ENCODE measurements at places on chromosomes 12 and 14. TPM values are rescaled to one million over a fixed set of nuclear protein-coding genes. Genes with fewer than 3 reads are reported as not detected.

Gene TSPAN11
- 0.09 TPM for total RNA-seq

Gene ADGRD1
- 0.09 TPM for total RNA-seq

Gene CBLN3
- 1.3 TPM for total RNA-seq

Gene TMEM30B
- total RNA-seq: 0.09 TPM

Gene PRPH
- total RNA-seq: 0.19 TPM

Gene PROX2
- total RNA-seq: not detected

Gene TAS2R7
- not detected for total RNA-seq

Gene HOXC6
- 0.66 TPM for total RNA-seq

Gene SLC2A13
- total RNA-seq: 5.7 TPM

Gene CPNE6
- not detected for total RNA-seq

Gene LYZ
- not detected for total RNA-seq

Gene IAPP
- not detected for total RNA-seq
